Testis (tissue), 5 donors: ENCODE measurements at places on chromosomes 3 and 15. TPM values are rescaled to one million over a fixed set of nuclear protein-coding genes. Genes with fewer than 3 reads are reported as not detected.

DNA sequence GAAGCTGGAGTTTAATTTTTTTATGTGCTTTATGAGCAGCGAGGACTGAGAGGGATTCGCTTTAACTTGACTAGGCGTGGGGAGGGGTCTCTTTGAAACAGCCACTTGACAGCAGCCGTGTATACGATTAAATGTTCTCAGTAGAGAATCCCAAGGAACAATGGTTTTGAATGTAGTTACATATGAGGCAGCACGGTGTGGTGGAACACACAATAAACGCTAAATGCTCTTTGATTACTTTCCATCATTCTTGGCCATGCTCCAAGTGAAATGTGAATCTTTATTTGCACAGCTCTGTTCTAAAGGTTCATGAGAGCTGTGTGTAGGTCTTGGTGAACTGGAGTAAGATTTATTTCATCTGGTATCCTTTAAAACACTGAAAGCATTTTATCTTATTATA is 251.4 kb upstream of the TGFBR2 start:
- no peak for DNase-seq

GRCh38 chr15:38074029-38074428 is 139.6 kb downstream of the TMCO5A start:
- no peak for DNase-seq

DNA sequence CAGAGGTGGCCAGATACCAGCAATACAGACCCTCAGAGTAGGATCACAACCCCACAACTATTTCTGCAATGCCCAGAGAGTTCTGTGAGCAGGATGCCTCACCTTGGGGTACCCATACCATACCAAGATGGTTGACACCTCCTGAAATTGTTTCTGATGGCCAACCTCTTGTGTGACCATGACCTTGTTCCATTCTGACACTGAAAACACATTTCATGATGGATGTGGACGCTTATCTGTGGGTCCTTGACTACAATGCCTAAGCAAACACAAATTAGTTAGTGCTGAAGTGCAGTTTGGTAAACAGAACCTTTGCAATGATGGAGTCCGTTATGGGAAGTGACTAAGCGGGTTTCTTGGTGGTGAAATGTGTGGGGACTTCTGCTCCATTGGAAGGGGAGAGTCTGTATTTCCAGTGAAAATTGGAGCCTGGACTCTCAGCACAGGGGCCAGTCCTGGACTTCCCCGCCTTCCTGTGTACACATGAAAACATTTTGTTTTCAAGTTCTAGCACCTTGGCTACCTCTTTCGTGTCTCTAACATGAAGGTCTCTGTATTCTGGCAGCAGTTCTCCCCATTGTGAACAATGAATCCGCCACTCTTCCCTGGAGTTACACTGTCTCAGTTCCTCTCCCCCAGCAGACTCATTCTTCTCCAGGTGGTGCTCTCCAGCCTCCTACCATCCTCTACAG is 106.2 kb downstream of the XXYLT1 start:
- no peak for DNase-seq

GRCh38 chr3:179190581-179190980 is 42.4 kb downstream of the PIK3CA start:
- DNase-seq = no peak

GRCh38 chr15:48667701-48668100 is 22.2 kb upstream of the FBN1 start:
- no peak for DNase-seq

The MYL3 gene
- total RNA-seq = 1.2 TPM

The VIPR1 gene
- total RNA-seq = 4.6 TPM

The IL16 gene
- 14.9 TPM for total RNA-seq

The IQCF5 gene
- total RNA-seq = 34.3 TPM
